ENCODE measurements at places on chromosomes 1 and 21.

DNA sequence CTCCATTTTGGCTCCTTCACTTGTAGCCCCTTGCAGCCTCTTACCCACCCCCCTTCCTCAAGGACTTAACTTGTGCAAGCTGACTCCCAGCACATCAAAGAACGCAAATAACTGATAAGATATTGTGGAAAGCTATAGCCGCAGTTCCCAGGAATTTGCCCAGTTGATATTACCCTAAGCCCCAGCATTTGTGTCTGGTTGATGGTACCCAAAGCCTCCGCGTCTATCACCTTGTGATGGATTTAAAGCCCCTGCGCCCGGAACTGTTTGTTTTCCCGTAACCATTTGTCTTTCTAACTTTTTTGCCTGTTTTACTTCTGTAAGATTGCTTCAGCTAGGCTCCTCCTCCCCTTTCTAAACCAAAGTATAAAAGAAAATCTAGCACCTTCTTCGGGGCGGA is 5.9 kb downstream of the YARS1 start:
- DNase-seq: no peak

- no peak for DNase-seq
Measured at GRCh38 chr1:204751883-204752687, 66.5 kb upstream of the LRRN2 start.

- DNase-seq: no peak
Measured at GRCh38 chr1:1005774-1006304, 5.9 kb upstream of the HES4 start.

DNA sequence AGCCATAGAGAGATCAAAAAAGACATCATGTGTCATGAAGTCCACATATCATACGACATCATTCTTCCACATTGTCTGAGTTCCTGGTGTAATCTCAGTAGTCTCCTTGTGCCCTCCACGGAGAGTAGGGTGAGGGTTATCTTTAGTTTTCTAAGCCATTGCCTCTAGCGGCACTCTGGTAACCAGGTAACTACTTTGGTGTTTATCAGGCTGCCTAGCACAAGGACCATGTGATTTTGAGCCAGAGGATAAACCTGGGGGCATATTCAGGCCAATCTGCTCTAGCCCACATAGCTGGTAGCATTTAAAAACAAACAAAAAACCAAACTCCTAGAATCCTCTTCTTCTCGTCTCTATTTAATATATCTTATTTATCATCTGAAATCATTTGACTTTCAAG is 147.4 kb downstream of the GDAP2 start:
- DNase-seq: no peak

DNA sequence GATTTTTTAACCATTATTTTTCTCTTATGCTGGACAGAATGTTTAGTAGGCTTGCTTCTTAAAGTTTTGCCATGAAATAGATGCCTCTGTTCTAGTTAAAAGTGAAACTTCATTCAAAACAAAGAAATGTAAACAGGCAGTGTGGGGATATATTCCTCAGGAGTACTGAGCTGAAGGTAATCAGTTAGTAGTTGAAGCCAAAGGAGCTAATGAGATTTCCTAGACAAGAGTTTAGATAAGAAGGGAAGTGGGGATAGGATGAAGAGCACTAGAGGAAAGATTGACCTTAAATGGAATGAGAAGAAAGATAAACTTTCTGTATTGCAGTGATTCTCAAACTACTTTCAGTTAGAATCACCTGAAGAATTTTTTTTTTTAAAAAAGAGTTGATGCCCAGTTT is 23.9 kb downstream of the PRRC2C start:
- no peak for DNase-seq

DNA sequence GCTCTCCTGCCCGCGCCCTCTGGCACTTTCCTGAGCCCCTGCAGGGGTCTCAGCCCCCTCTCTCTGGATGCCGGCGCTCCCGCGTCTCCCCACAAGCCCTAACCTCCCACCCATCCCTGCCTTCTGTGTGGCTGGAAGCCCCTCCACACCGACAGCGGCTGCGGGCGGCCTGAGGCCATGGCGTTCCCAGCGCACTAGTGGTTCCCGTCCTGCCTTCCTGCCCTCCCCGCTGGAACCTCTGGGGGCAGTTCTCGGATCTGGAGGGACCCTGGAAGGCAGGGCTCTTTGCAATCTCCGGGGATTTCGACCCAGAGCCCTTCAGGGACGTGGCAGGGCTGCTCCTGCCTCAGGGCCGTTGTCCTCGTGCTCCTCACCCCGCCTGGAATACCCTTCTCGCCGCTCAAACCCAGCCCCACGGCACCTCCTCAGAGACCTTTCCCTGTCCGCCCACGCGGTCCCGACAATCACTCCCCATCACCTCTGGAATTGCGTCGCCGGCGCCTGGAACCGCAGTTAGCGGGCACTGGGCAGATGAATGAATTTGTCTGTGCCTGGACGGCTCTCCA is 493 bp upstream of the ESPN start:
- no peak for DNase-seq

DNA sequence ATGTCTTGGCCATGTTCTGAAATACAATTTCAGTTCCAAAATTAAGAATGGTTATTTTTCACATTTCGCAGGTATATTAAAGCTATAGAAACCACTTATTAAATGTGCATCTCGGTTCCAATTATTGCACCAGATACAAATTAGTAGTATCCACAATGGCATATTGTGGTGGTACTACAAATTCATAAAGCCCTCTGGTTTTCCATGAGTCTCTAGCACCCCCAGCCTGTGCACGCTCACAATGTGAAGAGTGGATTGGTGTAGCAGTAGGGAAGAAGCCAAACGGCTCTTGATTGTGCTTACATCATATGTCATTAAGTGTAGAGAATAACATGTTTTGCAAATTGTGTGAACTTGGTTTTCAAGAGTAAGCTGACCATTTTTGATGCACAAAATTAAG is 1.9 kb upstream of the BRINP3 start:
- no peak for DNase-seq

- DNase-seq: peak; percentile 66
Measured at GRCh38 chr1:183023146-183023600, at the start of gene LAMC1. LAMC1 (plus strand) TSS chr1:183023420; CDS start chr1:183023717, 297 bp downstream.

DNA sequence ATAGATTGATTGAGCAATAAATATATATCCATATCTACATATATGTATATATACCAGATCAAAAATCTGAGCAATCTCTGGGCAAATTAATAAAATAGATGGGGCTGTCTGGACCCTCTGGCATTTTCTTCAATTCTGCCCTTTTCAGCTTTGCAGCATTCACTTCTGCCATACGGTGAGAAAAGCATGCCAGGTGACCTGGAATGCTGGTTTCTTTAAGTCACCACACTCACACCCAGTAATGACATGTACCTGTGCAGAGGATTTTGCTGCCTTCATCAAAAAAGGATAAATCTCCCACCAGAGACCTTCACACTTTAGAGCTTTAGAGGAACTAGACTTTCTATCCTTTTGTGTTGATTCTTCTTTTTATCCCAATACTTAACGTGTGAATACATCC is 223.2 kb upstream of the NFIA start:
- DNase-seq: no peak

DNA sequence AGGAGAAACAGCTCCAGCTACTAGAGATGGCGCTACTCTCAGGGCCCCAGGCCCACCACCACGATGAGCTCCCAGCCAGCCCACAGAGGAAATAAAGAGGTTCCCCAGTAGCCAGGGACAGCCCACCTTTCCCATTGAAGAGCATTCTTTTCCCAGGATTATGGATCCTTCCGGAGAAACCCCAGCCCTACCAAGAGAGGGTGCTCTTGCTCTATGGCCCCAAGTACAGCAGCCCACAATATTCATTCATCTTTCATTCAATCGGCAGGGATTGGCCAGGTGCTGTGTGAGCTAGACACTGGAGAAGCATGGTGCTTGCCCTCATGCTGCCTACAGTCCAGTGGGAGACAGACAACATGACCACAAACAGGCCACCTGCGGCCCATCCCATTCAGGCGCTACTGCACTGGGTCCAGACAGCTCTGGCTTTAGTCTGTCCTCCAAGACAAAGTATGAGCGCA is 29.9 kb downstream of the PMVK start:
- peak; percentile 10 for DNase-seq

DNA sequence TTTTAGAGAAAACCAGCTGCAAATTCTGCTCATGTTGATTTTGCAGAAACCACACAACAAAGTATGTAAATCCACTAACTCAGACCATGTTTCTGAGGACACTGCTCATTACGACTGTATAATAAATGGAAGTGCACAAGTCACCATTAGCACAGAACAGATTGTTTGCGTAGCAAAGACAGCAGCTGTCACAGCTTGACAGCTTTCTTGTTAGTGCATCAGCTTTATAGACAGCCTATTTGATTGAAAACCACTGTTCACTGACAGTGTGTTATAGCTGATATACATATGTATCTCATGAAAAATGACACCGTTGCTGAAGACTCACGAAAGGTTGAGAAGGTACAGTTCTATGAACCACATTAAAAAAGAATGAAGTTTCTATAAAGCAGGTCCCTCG is 560.2 kb upstream of the ZRANB2 start:
- no peak for DNase-seq

DNA sequence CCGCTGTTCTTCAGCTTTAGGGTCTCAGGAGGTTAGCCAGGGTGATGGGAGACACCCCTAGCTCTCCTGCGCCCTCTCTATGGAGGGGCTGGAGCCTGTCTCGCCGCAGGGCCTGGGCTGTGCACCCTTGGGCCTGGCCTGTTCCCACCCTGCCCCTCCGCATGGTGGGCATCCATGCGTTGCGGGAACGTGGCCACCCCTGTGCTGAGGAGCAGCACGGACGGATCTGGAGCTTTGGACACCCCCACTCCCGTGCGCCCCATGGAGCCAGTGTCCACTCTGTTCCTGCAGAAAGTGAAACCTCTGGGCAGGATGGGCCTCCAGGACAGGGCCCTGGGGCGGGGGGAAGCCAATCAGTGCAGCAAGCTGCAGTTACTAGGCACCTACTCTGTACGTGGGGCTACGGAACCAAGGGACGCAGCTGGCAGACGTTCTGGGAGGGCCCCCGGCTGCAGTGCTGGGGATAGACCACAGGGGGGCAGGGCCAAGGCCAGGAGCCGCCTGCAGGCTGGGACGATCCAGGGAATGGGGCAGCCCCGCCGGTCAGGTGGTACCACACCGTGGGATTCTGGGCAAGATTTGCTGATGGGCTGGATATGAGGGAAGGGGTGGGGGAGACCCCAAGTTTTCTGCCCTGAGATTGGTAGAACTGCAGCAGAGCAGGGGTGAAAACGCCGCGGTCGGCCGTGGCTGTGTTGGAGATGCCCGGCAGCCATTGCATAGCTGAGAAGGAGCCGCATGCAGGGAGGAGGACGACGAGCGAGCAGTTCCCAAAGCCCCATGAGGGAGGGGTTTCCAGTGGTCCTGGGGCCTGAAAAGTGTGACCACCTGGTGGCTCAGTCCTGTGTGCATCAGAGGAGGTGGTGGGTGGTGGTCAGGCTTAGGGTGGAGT is 43.3 kb downstream of the TP73 start:
- DNase-seq: no peak

GRCh38 chr1:6732942-6733341 is 31.3 kb upstream of the DNAJC11 start:
- DNase-seq: no peak

DNA sequence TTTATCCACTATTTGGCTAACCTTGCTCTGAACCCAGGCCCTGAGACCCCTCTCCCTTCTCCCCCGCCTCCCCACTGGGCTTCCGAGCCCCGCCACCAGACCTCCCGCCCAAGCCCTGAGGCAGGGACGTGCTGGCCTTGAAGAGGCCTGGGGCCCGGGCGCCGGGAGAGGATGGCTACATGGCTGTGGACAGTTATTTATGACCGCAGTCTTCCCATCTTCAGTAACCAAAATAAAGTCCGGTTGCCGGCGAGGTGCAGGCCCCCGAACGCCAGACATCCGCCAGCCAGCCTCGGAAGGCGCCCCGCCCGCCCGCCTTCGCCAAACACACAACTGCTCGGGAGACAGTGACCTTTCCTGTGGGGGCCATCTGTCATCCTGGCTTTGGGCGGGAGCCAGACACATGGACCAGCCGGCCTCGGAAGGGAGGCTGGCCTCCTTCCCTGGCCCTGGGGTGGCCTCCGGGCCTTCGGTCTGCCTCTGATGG is 69.0 kb downstream of the DHRS3 start:
- DNase-seq: no peak

DNA sequence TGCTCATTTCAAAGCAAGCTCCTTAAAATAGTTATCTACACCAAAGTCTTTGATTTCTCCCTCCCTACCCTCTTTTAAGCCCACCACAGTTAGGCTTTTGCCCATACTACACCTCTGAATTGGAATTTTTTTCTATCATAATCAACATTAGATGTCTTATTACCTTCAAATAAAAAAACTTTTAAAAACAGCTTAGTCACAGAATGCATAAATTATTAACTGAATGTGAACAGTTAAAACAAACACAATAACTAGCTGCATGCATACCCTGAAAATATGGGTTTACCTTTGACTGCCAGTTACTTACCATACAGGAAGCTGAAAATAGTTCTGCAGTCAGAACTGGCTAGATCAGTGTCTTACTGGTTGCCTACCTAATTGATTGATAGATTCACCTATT is 210.9 kb downstream of the TGFB2 start:
- no peak for DNase-seq

GRCh38 chr21:17476006-17476405 is 36.8 kb upstream of the CXADR start:
- no peak for DNase-seq

DNA sequence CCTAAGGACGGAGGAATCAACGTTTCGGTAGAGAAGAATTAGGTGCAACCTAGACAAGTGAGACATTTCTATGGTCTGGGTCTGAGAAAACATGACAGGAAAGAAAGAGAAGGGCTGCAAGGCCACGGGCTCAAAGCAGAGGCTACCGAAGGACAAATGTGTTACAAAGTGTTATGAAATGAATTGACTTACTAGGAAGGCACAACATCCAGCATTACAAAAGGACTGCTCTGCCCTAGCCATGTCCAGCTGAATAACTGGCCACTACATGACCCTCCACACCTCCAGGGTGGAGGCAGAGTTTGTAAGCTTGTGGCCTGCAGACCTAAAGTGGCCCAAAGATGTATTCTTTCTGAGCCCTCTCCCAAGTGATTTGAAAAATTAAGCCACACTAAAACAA is 133.6 kb downstream of the GDAP2 start:
- no peak for DNase-seq

DNA sequence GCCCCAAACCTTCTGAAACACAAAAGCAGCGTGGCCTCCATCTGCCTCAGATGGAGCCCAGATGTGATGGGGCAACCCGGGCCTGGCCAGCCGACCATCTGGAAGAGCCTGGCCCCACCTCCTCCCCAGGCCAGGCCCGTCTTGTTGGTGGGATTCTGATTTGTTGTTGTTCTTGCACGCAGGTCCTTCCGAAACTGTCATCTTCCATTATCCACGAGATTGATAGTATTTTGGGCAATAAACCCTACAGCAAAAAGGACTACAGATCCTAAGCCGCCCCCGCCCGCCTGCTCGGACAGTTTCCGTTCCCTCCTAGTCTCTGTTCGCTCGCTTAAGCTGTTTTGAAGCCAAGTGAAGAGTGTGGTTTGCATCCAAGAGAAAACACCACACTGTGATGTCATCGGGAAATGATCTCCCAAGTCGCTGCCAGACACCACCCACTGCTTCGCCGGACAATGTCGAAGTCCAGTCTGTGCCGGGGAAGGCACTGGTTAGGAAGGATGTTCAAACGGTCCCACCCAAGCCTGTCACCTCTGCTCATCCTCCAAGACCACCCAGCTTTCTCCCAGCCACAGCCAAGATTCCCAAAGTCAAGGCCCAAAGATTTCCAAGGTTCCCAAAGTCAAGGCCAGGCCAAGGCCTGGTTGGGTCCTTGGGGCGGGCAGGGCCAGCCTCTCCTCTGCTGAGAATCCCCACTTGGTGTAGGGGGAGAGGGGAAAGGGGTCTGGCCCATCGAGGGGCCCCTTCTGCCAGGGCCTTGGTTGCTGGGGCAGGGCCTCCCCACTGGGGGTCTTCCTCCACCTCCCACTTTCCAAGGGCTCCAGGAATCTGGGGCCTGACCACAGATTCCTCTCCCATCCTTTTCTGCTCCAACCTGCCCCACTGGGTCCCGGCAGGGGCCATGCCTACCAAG is 52.9 kb downstream of the KCNAB2 start:
- DNase-seq: no peak
